ENCODE measurements at places on chromosomes 2 and 18.
A peak's percentile ranks its signal among the peaks of the same experiment; 100 is the strongest.

DNA sequence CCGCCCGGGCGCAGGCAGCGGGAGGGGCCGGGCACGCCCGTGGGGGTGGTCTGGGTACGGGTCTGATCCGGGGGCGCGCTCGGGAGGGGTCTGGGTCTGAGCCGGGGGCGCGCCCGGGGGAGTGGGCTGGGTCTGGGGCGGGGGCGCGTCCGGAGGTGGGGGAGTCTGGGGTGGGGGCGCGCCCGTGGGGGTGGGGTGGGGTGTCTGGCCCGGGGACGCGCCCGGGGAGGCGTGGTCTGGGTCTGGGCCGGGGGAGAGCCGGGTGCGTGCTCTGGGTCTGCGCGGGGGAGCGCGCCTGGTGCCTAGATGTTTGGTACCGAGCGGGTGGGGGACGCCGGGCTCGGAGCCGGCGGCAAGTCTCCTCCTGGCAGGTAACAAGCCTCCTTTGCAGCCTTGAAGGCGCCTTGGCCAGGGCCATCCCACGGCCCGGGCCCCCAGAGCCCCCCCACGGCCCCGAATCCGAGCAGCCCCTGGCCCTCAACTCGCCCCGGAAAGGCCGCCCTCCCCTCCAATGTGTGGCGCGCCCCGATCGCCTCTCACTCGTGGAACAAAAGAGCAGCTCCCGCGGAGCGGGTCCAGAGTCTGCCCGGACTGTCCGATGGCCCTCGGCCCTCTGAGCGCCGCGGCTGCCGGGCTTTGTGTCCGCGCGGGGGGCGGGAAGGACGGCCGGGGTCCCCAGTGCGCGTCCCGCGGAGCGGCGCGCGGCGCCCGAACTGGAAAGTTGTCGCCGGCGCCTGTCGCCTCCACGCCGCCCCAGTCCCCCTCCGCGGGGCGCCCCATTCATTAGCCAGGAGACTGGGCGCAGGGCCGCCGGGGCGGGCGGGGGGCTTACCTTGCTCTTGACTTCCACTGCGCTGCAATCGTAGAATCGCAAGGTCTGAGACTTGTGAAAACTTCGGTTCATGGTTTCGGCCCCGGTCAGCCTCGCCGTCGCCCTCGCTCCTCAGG is 595 bp downstream of the PARD6G start:
- peak; percentile 15 for DNase-seq

DNA sequence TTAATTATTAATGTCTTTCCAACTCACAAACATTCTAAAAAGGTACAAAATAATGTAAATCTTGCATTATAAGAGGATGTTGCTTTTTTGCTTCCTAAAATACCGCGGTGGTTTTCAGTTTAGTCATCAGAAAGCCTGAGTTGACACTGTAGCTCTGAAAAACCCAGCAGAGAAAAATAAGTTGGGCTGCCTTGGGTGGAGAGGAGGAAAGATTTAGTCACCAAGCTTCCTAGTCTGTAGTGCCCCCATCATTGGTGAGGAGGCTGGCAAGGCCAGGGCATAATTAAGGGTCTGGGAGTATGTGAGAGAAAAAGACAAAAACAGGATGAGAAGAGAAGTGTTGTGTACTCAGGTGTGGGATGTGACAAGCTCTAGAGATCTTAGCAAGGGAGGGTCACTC is 5.7 kb downstream of the PTPRM start:
- DNase-seq: peak; percentile 59

- no peak for DNase-seq
These were observed 20.6 kb downstream of the TRIB2 start for GRCh38 chr2:12737297-12737696.

GRCh38 chr2:225366731-225367130 is 32.8 kb upstream of the NYAP2 start:
- DNase-seq: no peak

- no peak for DNase-seq
These were observed 5.9 kb upstream of the RFX8 start for GRCh38 chr2:101480764-101481163.

- peak; percentile 99 for DNase-seq
These were observed 98.6 kb downstream of the KCNS3 start for GRCh38 chr2:17976871-17977746.

- DNase-seq: peak; percentile 95
These were observed 8.7 kb upstream of the WIPF1 start for GRCh38 chr2:174606336-174606735.

DNA sequence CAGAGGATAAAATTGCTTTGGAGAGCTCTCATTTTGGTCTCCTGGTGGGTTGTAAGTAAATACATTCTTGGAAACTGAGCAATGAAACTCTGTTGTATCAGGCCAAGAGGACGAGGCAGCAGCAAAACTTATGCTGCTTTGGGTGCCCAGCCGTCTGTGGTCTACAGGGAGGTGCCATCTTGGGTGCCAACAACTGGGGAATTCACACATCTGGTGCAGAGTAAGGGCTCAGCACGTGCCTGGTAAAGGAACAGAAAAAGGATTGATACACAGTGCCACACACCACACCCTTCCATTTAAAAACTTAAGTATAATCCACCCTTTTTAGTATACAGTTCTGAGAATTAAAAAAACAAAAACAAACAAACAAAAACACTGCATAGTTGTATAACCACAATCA is 221.9 kb downstream of the TSN start:
- no peak for DNase-seq

- peak; percentile 75 for DNase-seq
These were observed 81.7 kb downstream of the SDC1 start for GRCh38 chr2:20143263-20143662.

- DNase-seq: no peak
These were observed 426.3 kb downstream of the LRP1B start for GRCh38 chr2:141704541-141704940.

DNA sequence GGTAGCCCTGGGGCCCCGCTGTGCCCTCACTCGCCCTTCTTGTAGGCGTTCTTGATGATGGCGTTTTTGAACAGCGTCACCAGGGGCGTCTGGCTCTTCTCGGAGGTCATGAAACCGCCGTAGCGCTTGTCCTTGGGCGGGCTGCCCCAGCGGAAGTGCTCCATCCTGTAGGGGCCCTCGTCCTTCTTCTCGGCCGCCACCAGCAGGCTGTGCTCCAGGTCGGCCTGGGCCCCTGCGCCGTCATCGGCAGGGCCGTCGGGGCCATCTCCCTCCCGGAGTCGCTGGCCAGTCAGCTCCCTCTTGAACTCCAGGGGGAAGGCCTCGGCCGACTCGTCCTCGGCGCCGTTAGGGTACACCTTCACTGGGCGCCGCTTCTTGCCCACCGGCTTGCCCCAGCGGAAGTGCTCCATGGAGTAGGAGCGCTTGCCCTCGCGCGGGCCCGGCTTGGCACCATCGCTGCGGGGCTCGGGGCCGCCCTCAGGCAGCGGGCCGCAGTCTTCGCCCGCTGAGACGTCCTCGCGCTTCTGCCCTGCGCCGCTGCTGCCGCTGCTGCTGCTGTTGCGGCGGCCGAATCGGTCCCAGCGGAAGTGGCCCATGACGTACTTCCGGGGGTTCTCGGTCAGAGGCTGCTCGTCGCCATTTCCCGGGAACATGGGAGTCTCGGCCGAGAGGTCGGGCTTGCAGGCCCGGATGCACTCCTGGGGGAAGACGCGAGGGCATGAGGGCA is 7.2 kb downstream of the POMC start:
- DNase-seq: no peak

DNA sequence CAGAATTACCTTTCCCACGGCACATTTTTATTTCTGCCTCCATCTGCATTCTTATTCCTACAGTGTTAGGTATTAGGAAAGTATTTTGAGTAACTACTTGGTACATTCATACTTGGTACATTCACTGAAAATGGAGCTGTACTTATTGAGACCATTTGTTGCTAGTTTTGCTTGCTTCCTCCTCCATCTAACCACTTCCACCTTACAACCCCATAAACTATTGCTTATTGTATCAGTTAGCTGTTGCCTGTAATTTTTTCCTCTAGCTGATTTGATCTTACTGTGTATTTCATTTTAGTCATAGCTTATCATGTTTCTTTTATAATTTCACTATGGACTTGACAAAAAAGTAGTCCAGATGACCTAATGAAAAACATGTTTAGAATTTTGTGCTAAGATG is 50.7 kb downstream of the AFTPH start:
- DNase-seq: no peak

DNA sequence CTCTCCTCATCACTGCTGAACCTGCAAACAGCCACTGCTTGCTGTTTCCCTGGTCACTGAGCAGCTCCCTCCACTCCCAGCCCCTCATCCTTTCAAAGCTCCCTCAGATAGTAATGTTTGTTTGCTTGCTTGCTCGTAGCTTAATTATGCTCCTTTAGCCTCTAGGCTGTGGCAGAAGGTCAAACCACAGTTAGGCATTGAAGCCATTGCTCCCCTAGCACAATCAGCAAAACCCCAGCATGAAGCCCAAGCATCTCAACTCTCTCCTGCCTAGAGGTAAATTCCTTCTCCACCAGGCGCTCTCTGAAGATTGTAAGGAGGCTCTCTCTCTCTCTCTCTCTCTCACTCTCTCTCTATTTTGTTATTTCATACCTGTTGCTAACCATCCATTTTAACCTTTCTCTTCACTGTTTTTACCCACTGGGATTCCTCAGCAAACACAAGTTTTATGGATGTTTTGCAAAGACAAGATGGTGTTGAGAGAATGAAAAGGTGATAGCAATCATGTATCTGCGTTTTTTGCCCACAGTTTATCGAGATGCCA is 135.9 kb upstream of the HNRNPA3 start:
- DNase-seq: no peak

DNA sequence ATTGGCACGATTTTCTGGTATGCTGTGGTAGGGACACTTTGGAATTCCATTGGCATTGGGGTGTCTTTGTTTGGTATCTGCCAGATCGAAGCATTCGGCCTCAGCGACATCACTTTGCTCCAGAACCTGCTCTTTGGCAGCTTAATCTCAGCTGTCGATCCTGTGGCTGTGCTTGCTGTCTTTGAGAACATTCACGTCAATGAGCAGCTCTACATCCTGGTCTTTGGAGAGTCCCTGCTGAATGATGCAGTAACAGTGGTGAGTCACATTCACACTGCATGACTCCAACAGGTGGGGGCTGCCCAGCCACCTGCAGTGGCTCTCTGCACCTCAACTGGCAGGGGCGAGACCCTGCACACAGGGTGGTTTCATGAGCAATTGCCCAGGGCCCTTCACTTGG is 38.4 kb downstream of the SLC9A2 start:
- no peak for DNase-seq

DNA sequence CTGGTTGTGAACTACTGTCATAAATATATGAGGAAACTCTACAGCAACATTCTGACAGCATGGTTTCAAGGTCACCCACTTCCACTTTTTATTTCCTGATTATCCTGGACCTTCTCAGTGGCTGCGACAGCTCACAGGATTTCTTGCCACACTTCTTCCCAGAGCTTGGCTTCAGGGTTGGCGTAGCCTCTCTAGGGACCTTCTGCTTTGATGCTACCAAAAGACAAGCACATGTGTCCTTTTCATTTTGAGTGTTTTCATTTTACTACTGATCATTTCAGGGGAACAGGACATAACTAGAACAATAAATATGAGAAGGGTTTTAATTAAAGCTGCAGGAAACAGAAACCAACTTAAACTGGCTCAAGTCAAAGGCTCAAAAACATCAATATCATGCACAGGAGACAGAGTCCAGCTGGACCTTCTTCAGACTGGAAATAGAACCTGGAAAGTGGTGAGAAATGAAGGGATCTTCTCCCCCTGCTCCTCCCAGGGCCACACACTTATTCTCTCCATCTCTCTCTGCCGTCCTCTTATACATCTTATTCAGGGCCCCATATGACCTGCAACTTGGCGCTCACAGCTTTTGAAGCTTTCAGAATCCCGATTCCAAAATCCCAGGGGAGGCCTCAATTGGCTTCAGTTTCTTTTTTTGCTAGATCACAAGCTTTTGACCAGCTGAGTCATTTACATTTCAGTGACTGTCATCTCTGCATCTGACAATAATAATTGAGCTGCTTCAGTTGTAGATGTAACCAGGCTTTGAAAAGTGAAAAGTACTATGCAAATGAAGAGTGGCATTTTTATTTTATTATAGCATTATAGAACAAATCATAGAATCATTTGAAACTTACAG is 9.7 kb downstream of the VIT start:
- DNase-seq: peak; percentile 41

DNA sequence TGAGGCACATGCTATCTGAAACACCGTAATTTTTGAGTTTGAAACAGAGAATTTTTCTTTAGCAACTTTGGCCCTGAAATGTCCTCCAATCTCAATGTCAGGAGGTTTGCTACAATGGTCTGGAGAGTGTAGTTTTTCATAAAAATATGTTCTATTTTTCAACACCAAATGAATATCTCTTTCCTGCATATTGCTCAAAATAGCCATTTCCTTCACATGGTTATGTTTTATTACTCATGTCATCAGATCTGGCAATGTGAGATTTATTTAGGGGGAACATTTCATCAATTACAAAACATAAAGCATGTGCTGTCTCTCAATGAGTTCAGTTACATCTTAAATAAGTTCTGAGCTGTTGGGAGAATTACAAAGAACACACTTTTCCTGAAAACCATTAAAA is 871.9 kb upstream of the FSHR start:
- DNase-seq: no peak

DNA sequence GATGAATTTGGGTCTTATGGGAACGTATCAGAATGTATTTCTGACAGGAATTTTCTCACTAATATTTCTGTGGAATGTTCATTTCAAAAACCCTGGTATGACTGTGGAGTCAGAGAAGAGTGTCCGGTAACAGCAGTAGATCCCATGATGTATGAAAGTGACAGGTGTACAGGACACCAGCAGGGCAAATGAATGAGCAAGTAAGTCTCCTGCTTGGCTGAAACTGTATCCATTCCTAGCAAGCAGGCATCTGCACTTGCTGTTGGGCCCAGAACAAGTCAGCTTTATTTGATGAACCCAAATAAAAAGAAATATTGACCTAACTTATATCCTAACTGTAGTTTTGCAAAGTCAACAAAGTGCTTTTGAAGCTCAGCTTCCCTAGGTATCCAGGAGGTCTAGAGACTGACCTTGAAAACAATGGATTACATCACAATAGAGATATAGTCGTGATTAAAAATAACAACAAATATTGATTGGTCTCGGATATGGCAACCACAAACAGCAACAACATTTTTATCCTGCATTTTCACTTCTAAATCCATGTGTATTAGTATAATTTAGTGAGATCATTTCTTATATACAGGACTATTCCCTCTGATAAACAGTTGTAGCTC is 37.6 kb downstream of the NXPH2 start:
- DNase-seq: no peak

GRCh38 chr2:105812180-105813044 is 67.7 kb downstream of the NCK2 start:
- DNase-seq: peak; percentile 56

- peak; percentile 7 for DNase-seq
These were observed 75.8 kb upstream of the SLC1A4 start for GRCh38 chr2:64913357-64913869.

- DNase-seq: peak; percentile 95
These were observed 69.3 kb downstream of the BCL11A start for GRCh38 chr2:60484133-60484645.

GRCh38 chr18:715626-716025 is 3.2 kb upstream of the ENOSF1 start:
- peak; percentile 64 for DNase-seq

- no peak for DNase-seq
These were observed 36.0 kb downstream of the SMAD7 start for GRCh38 chr18:48914581-48915251.
